Right lobe of liver (tissue), 6 donors: ENCODE measurements at places on chromosomes 12 and 14. TPM values are rescaled to one million over a fixed set of nuclear protein-coding genes. Genes with fewer than 3 reads are reported as not detected.
A peak's percentile ranks its signal among the peaks of the same experiment; 100 is the strongest.

- DNase-seq = no peak
Observed at GRCh38 chr14:68552602-68553001, 240.3 kb downstream of the ZFP36L1 start.

GRCh38 chr14:104660597-104660996, 28.8 kb upstream of the INF2 start:
- no peak for DNase-seq

DNA sequence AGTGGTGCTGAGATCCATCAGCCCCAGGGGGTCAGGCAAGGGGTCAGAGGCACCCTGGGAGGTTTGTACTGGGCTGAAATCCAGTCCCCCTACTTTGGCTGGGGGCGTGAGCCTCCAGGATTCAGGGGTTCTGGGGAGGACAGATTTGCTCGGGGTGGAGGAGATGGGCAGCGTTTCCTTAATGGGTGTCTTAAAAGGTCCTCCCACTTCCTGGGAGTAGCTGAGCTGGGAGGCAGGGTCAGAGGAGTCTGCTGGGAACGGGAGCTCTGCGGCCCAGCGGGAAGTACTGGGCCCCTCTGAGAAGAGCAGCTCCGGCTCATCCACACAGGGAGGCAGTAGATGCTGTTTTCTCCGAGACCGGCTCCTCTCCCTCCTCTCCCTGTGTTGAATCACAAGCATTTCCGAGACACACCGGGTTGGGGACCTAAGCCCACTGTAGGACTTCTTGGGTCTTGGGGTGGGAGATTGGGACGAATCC, 2.1 kb upstream of the TEX52 start:
- DNase-seq = no peak

DNA sequence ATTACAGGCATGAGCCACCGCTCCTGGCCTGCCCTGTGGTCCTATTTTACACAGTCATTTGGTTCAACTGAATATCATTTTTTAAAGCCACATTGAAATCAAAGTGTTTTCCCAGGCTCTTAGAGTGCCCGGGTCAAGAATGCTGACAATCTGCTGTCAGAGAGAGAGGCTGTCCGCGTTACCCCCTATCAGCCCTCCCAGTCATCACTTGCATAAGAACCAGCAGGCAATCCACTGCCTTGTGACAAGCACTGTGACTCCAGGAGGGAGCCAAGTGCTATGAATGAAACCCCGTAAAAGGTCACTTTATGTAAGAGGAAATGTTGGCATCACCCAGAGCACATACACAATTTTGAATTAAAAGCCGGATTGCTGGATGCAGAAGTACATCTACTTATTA, 13.5 kb downstream of the PHLDA1 start:
- no peak for DNase-seq

GRCh38 chr12:93979189-93979588, 169.2 kb upstream of the PLXNC1 start:
- DNase-seq = no peak

- peak; percentile 60 for DNase-seq
Observed at GRCh38 chr14:104816616-104816884, 15.6 kb downstream of the ZBTB42 start.

GRCh38 chr12:5272018-5272785, 159.7 kb upstream of the NTF3 start:
- DNase-seq = no peak

DNA sequence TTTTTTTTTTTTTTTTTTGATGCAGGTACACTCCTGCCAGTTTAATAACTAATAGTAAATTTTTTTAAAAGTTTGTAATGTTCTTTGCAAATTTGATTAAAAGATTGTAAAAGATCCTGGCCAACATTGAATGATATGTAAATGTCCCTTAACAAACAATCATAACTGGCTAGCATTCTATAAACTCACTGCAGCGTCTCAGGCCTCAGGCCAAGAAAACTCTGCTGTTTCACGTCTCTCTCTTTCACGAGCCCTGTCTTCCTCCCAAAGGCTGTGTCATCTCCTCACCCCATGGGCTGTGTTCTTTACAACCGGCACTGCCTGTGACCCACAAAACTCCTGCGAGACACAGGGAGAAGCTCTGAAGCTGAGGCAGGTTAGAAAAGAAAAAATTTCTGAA, 103.3 kb downstream of the NUAK1 start:
- DNase-seq = no peak

- no peak for DNase-seq
Observed at GRCh38 chr14:65387628-65388027, 24.9 kb upstream of the FUT8 start.

- DNase-seq = peak; percentile 23
Observed at GRCh38 chr12:64088431-64089349, 133.4 kb downstream of the KICS2 start.

DNA sequence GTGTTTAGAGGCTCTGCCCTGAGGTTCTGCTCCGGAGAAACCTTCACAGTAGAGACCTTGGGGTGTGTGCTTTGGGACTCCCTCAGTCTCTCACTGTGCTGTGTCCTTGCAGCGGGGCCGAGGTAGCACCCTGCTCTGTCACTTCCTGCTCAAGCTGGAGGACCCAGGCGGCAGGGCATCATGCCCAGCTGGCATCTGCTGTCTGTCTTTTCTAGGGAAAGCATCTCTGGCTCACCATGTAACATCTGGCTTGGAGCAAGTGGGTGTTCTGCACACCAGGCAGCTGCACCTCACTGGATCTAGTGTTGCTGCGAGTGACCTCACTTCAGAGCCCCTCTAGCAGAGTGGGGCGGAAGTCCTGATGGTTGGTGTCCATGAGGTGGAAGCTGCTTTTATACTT, 124.5 kb downstream of the ESRRB start:
- DNase-seq = no peak

GRCh38 chr14:32255789-32256188, 52.7 kb upstream of the RNU6-8 start:
- no peak for DNase-seq

The ZDHHC17 gene
- 10.3 TPM for total RNA-seq

The EFS gene
- 0.35 TPM for total RNA-seq

The MSI1 gene
- not detected for total RNA-seq

The NRXN3 gene
- 0.51 TPM for total RNA-seq
